CD4-positive, alpha-beta T cell treated with Interleukin-15 for 1 hour (primary cell): ENCODE measurements at places on chromosomes 2 and 18.

GRCh38 chr2:30736461-30737325 lies 70.6 kb downstream of the CAPN13 start:
- no peak for DNase-seq

- no peak for DNase-seq
Observed at GRCh38 chr18:9655232-9655767, 40.9 kb upstream of the PPP4R1 start.

DNA sequence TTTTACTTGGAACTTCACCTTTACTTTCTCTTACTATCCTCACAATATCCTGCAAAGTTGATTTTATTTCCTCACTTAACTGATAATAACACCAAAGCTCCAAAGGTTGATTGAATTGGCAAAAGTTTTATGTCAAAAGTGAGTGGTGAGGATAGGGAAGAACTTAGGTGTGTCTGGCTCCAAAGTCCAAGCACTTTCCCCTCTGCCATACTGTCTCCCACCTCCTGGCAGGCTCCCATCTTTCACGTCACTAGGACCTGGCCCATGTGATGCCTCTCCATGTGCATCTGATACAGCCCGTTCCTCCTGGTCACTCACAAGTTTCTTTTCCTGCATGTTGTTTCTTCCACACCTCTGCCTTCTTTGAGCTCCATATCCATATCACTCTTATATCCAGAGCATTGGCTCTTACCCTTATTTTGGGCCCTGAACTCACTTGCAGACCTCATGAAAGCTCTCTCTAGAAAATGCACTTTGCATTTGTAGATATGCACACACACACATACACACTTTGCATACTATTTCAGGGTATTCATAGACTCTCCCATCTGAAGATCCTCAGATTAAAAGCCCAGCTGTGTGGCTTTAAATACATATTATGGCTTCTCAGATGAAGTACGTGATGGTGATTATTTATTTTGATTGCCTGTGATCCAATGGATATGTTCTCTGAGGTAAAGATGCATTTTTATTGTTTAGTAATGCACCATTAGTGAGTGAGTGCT lies 12.3 kb downstream of the MEP1B start:
- no peak for DNase-seq

DNA sequence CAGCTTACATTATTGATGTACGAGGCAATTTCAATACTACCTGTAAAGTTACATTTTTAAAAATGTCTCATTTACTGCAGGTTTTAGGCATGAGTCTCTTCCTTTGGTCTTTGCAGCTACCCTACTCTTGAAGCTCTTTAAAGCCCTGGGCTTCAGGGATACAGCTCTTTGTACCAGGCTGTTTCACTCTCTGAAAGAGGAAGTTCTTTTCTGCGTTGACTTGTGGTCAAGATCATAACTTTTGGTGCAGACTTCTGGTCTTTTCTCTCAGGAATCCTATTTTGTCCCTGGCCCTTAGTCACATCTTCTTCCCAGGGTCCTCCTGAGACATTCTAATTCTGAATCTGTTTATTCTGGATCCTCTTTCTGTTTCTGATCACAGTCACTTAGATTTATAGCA lies 16.6 kb upstream of the HRH4 start:
- DNase-seq, result no peak

- DNase-seq, result no peak
Observed at GRCh38 chr18:54675076-54675475, 84.0 kb downstream of the DYNAP start.

DNA sequence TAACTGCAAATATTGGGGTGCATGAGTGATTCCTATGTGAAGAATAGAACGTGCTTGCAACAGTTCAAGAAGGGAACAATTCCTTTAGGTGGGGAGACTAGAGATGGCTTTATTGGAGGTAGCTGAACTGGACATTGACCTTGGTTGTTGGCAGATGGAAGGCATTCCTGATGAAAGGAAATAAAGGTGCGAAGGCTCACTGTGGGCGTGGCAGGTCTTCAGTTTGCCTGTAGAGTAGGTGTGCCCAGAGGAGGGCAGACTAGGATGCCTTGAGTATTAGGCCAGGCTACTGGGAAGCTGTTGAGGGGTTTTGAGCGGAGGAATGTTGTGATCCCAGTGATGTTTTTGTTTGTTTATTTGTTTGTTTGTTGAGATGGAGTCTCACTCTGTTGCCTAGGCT lies 2.8 kb downstream of the SPR start:
- no peak for DNase-seq

- no peak for DNase-seq
Observed at GRCh38 chr18:45667056-45667736, 51.9 kb downstream of the SLC14A2 start.

DNA sequence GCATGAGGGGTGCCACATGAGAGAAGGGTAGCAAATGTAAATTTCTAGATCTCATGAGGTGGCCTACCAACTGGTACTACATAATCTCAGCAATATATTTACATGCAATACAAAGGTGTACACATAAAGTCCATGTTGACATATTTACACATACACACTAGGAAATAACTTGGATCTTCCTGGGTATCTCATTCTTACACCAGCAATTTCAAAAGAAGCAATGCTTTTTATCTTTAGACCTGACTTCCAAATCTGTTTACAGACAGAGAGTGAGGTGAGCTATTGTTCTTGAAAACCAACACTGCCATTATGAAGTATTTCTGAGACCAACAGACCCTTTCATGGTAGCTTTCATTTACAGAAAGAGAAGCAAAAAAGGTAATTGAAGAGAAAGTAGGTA lies 184.2 kb downstream of the ERBB4 start:
- DNase-seq, result no peak

GRCh38 chr2:24948506-24948905 lies 23.2 kb downstream of the DNAJC27 start:
- DNase-seq, result no peak

- no peak for DNase-seq
Observed at GRCh38 chr2:166628478-166629136, 134.6 kb upstream of the SCN7A start.

- no peak for DNase-seq
Observed at GRCh38 chr18:60123031-60123430, 223.2 kb downstream of the PMAIP1 start.

DNA sequence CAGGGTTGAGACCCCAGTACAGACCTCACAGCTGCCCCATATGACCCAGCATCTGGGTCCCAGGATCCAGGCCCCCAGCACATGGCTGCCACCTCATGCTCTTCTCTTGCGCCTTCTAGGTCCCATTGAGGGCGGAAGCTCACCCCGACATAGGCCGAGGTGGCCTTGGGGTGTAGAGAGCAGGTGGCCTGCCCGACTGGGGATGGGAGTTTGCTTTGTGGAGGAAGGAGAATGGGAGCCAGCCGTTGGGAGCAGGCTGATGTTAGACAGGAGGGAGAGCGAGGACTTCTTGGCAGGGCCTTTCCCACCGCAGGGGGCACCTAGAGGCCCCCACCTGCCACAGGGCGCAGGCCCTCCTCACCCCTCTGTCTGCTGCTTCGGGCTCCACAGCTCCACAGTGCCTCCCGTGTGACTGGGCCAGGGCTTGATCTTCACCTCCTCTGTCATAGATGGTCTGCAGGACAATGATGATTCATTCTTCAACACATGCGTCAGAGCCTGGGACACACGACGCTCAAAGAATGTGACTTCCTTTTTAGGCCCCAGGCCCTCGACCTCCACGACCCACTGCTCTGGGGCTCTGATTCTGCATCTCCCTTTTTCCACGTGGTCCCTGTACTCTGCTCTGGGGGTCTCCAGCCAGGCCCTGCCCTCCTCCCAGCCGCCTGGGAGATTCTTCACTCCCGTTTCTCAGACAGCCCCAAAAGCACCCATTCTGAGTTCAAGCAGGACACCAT lies 86.6 kb upstream of the ODC1 start:
- no peak for DNase-seq

GRCh38 chr2:18045230-18045629 lies 166.8 kb downstream of the KCNS3 start:
- DNase-seq, result no peak

DNA sequence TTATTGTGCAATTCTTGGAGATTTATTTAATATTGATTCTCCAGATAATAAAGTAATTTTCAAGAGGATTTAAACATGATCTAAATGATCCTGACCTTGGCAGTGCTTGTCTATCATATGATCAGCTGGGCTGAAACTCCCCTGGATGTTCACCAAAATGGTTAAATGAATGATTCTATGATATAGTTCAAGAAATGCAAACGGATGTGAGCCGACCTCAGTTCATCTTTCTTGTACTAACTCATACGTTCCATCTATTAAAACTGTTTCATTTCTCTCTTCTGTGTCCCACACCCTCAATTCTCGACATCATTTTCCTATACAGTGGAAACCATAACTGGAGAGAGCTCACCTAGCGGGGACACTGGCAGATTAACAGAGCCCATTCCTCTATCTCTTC lies 281.7 kb upstream of the CCDC68 start:
- no peak for DNase-seq

DNA sequence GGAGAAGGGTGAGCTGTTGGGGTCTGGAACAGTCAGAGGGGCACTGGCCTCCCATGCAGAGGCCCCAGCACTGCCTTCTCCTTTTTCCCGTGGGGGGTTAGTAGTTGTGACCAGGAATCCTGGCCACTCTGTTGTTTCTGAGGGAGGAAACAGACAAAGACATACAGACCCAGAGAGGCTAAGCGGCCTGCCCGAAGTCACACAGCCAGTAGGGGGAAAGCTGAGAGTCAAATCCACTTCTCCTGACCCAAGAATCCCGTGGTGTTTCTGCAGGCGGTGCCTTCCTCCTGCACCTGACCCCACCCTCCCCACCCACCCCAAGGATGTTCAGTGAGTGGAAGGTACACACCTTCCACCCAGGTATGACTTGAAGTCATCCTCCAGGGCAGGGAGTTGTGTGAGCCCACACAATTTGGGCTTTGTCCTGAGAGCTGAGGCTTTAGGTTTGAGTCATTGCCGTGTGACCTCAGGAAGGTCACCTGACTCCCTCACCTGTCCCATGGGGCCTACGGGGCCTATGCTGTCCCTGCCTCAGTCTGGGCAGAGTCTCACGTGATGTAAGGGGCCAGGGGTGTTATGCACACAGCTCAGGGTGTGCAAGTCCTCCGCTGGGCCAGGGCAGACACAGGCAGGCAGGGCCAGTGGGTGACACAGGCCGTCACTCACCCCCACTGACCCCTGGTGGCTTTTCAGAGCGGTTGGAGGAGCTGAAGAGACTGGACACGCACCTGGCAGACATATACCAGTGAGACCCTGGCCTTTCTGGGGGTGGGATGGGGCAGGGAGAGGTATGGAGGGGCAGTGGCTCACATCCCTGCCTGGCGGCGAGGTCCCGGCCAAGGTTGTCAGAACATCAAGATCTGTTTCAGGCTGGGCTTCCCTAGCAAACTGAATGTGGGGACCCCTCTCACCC lies 5.0 kb downstream of the NT5DC4 start:
- no peak for DNase-seq

GRCh38 chr2:158120664-158121641 lies 19.3 kb downstream of the UPP2 start:
- DNase-seq, result no peak

DNA sequence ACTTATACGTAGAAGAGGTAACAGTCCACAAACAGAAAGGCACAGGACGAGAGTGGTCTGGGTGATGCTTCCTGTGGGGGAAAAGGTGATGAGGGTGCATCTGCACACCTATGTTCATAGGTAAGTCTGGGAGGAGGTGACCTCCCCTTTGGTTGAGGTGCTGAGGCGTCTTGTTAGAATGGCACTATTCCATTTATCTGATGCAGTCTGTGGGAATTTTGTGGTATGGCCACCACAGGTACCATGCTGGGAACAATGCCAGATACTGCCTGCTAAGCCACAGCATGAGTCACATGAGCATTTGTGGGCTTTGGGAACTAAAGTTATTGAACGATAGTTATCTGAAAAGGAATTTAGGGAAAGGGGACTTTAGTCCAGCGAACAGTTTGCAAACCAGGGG lies 27.9 kb downstream of the IL37 start:
- no peak for DNase-seq

- peak; percentile 42 for DNase-seq
Observed at GRCh38 chr2:160918906-160919503, 241.2 kb upstream of the TANK start.

GRCh38 chr2:232731470-232731869 lies 34.3 kb downstream of the GIGYF2 start:
- DNase-seq, result no peak

GRCh38 chr18:44286049-44286448 lies 394.6 kb upstream of the SETBP1 start:
- DNase-seq, result no peak

GRCh38 chr18:57523171-57523956 lies 63.1 kb downstream of the FECH start:
- DNase-seq, result peak; percentile 25

DNA sequence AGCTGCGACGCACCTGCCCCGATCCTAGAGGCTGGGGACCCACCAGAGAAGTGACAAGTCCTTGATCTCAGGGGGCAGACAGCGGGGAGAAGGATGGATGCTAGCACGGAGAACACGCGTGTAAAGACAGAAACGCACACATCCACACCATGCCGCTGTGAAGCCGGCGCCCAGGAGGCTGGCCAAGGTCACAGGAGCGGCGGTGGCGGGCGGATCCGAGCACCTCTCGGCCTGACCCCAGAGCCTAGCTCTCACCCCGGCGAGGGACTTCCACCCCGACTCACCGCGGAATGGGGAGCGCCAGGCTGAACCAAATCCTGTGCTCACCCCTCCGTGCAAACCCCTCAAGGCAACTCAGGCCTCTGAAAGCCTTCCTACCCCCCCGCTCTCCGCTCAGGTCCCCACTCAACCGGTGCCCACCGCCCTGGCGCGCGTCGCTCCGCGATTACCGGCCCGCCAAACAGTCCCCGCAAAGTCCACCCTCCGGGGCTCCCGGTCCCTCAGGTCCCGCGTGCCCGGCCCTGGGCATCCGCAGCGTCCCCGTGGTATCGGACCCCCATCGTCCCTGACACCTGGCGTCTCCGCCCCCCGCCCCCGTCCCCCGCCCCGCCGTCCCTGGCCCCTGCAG lies 460 bp upstream of the LRRFIP1 start:
- DNase-seq, result no peak

DNA sequence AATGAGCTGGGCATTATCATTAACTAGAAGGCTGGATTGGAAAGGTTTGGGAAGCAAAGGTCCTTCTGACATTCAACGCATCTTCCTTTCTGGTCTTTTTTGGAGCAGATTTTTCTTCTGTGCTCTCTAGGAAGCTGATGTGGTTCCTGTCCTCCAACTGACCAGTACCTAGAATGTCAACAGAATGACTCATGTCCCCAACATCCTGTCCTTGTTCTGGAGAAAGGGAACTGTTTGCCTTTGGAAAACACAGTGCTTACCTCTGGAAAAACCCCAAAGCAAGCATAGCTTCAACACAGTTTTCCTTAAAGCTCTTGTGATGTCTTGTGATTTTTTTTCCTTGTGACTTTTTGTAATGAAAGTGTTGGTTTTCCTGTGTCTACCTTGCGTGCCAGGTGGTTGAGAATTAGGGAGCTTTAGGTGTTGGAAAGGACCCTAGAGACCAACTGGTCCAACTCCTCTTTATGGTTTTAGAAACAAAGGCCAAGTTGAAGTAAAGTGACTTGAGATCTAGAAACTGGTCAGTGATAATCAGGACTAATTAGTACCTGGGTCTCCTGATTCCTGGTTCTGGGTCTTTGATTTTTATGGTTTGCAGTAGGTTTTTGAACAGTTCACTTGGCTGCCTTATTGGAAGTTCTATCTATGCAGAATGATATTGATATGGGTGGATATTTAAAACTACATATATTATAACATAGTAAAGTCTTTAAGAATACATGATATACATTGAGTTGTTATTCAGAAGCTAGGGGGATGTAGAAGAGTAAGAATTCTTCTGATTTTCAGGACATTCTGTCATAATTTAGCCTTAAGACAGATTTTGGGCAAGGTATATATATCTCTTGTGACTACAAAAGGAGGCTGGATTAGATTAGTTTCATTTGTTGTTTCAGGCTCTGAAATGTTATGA lies 70.5 kb downstream of the FMNL2 start:
- no peak for DNase-seq

- no peak for DNase-seq
Observed at GRCh38 chr2:120934574-120935338, 199.1 kb downstream of the GLI2 start.
